Activated CD8-positive, alpha-beta memory T cell treated with anti-CD3 and anti-CD28 coated beads for 36 hours (primary cell): ENCODE measurements at places on chromosomes 16 and 17. TPM values are rescaled to one million over a fixed set of nuclear protein-coding genes. Genes with fewer than 3 reads are reported as not detected.

Gene TUFM
- 364 TPM for total RNA-seq

Gene FOXO3B
- 6.0 TPM for total RNA-seq

Gene ZFP3
- 2.6 TPM for total RNA-seq

Gene SLC9A5
- 6.7 TPM for total RNA-seq

Gene RAB11FIP3
- total RNA-seq: 29.3 TPM

Gene DPEP3
- total RNA-seq: 0.40 TPM

Gene ST6GALNAC2
- not detected for total RNA-seq

Gene RBFOX1
- not detected for total RNA-seq

Gene IL21R
- total RNA-seq: 85.4 TPM

Gene CCDC144A
- 1.6 TPM for total RNA-seq

Gene QPRT
- 4.2 TPM for total RNA-seq

Gene TPSG1
- not detected for total RNA-seq

Gene SLC38A8
- total RNA-seq: not detected

Gene KRTAP4-9
- not detected for total RNA-seq

Gene CNGB1
- total RNA-seq: not detected

Gene SALL1
- total RNA-seq: not detected

Gene PRSS36
- total RNA-seq: 0.23 TPM

Gene CHAD
- total RNA-seq: not detected

Gene NUFIP2
- 66.9 TPM for total RNA-seq

Gene SMIM22
- total RNA-seq: not detected

Gene MYO15A
- total RNA-seq: 0.27 TPM

Gene TMEM100
- total RNA-seq: not detected

Gene SPIRE2
- 0.57 TPM for total RNA-seq

Gene RNF157
- total RNA-seq: 21.1 TPM
